ENCODE measurements at places on chromosomes 3 and 15.

- no peak for DNase-seq
These were observed 7.2 kb downstream of the POLR2H start for GRCh38 chr3:184368586-184369183.

DNA sequence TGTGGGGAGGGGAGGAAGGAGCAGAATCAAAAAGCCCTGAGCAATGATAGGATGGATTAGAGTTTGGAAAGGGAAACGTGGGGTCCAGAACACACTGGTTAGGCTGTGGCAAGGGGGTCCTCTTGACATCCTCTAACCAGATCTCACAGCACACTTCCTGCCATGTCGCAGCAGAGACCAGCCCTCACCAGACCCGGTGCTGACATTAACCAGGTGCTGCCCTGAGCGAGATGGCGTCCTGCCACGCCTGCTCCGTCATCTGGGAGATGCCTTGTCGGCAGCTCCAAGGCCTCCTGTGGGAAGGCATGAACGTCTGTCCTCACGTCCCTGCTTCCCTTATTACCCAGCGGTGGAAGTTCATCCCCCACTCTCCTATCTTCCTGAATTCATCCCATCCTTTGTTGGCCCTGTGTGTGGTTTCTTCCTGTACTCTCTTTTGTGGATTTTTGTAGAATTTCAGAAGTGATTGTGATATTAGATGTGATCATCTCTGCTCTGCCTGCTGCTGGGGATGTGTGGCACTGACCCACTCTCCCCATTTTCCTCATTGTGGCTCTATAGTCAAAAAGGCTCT is 29.4 kb upstream of the MYZAP start:
- DNase-seq = no peak

DNA sequence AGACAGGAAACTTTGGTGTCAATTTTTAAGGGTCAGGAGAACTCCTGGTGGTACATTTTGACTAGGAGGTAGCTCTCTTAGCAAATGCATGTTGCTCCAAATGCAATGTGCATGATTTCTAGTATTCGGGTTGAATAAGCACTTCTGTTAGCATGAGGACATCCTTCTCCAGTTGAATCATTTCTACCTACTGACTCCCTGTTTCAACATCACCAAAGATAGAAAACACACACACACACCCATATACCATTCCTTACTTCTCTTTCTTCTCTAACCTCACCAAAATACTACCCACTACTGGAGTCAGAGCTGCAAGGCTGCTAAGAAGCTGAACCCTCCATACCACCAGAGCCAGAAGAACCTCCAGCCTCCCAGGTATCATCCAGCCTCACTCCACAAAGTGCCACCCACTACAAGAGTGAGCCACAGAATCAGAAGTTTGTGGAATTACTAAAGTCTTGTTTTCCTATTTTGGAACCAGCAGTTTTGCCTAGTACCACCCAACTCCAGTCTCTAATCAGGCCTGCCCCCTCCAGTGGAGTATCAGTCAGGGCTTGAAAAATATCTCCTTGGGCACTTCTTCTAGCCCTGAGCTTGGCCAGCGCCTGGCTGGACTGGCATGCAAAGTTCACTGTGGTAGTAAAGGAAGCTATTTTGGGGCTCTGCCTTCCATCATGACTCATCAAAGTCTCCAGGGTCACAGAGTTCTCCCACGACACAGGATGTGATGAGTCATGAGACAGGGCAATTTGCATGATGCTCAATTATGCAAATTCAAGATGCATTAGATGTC is 110.3 kb downstream of the CYP19A1 start:
- DNase-seq = peak; percentile 41

DNA sequence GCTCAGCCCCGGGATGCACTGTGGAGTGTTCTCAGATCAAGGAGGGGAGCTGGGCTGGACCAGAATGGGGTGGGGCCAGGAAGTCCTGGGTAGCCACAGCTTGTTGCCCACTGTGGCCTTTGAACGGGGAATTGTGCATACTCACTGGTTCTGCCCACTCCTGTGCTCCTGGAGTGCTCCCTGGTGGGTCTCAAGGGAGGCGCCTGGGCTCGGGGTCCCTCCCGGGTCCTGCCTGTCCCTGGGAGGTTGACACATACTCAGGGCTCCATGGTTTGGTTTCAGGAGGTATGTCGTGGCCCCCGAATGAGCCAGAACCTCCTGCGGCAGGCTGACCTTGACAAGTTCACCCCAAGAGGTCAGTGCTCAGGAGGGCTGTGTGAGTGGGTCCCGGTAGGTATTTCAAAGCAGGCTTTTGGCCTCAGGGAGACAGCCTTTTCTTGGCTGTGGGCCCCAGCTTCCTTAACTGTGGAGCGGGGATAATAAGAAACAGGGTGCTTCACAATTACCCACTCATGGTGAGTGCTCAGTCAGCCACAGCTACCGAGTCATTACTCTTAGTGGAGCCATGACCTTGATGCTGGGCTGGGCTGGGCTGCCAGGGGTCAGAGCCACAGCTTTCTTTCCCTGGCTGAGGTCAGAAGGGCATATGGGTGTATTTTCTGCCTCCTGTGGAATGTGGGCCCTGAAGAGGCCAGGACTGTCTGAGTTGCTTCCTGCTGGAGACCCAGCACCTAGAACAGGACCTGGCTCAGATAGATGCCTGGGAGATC is 7.6 kb downstream of the DNAH1 start:
- DNase-seq = no peak

GRCh38 chr15:59354417-59355031 is 18.1 kb downstream of the MYO1E start:
- DNase-seq = no peak

GRCh38 chr3:180319461-180319860 is 282.5 kb upstream of the TTC14 start:
- DNase-seq = no peak
